8988T (cell line): ENCODE measurements at places on chromosomes 16 and 17.

GRCh38 chr17:39018267-39019134 lies 51.3 kb upstream of the FBXO47 start:
- DNase-seq, result no peak

GRCh38 chr16:12124742-12125141 lies 148.2 kb downstream of the SNX29 start:
- DNase-seq, result no peak

DNA sequence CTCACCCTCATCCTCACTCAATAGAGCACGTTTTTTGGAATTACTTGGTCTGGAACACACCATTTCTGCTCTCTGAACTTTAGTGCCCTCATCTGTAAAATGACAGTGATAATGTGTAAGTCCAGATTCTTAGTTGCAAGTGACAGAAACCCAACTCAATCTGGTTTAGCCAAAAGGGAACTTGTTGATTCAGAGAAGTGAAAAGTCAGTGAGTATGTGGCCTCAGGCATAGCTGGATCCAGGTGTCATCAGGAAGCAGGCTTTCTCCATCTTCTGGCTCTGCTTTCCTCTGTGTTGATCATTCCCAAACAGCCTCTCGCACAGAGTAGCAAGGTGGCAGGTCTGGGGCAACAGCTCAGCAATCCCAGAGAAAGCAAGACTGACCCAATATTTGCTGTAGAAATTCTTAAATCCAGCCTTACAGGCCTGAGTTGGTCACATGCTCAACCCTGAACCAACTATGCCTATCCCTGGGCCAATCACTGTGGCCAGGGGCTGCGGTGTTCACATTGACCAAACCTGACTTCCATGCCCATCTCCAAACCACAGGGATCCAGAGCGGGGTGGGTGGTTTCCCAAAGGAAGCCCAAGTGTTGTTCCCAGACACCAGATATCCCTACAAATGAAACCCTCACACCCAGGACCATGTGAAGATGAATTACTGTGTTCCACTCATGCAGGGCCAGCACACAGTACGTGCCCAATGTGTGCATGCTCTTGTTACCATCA lies 23.3 kb upstream of the ALKBH5 start:
- DNase-seq, result no peak

- no peak for DNase-seq
Observed at GRCh38 chr17:80770881-80771611, 220.6 kb upstream of the CHMP6 start.

- DNase-seq, result no peak
Observed at GRCh38 chr17:78716814-78717393, 65.2 kb downstream of the CYTH1 start.

- DNase-seq, result peak; percentile 29
Observed at GRCh38 chr17:2244545-2245525, 58.8 kb downstream of the SMG6 start.

DNA sequence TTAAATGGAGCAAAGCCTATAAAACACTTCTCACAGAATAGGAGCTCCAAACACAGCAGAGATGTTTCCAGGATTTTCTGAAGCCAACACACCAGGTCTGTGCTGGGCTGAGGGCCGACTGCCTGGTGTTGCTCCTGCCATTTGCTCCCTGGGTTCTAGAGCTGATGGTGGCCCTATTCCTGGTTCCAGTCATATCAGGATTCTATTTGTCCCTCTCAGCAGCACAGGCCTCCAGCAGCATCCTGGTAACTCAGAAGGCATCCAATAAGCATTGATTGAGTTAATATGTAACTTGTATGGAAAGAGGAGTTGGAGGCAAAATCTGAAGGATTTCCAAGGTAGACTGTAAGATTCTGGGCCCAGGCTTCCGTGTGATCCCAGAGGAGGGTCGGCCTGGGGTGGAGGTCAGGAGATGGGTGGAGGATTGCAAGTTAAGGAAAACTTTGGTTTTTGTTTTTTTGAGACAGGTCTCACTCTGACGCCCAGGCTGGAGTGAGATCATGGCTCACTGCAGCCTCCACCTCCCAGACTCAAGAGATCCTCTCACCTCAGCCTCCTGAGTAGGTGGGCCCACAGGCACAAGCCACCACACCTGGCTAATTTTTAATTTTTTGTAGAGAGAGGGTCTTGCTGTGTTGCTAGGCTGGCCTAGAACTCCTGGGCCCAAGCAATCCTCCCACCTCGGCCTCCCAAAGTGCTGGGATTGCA lies 5.7 kb downstream of the NUPR1 start:
- DNase-seq, result no peak

DNA sequence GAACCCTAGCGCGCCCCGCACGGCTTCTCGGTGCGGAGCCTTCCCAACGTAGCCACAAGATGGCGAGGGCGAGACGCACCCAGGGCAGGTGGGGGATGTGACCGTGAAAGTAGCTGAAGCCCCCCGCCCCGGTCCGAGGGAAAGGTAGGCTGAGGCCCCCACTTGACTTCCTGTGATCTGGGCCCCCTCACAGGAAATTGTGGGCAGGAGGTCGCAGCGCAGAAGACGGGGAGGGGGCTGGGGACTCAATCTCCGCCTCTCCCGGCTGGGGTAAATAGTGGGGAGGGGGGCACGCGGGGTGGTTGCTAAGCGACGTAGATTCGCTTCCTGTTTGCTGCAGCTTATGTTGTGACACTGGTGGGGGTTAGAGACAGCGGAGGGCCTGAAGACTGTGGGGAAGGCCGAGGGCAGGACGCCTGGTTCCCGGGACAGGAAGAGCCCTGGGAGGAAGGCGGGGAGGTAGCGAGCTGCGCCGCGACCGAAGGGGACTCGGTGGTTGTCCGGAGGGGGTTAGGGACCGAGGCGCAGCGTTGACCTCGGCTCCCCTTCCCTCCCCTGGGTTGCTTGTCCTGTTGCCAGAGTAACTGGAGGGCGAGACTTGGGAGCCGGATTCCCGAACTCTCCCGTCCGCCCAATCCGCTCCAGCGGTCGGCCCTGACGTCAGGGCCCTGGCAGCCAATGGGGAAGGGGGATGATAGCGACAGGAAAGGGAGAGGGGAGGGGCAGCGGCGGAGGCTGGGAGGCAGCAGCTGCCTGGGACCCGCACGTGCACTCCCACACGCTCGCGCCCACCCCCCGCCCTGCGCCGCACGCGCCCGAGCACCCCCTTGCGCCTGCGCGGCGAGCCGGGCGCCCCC lies 1.2 kb downstream of the KDM6B start:
- DNase-seq, result peak; percentile 78

- no peak for DNase-seq
Observed at GRCh38 chr16:74775255-74775654, 635 bp upstream of the FA2H start.

DNA sequence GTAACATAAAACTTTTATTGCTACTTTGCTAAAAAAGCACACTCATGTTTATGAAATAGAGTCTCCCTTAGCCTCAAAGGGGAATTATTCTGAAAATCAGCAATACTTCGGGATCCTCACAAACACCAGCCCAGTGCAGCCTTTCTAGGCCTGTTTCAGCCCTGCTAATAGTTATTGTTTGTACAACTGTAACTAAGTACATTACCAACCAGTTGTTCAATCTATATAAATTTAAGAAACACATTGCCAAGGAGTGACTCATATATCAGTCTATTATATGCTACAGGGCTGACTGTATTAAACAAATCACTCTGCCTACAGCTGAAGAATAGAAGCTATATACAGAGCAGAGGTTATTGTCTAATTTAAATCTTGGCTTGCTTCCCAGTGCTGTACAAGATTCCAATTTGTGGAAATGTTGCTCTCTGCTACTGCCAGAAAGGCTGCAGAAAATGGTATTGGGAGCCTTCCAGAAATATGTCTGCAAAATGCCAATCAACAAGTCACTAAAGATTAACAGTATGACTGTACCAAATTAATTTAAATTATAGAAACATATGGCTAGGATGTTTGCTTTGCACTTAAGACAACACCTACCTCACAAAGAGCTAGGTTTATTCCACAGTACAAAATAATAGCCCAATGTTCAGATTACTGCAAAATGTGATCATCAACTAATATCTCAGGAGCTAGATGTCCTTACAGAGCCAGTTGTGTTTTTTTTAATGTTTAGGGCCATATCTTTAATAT lies 49.7 kb downstream of the TOX3 start:
- no peak for DNase-seq

- no peak for DNase-seq
Observed at GRCh38 chr16:85126394-85126704, 14.1 kb upstream of the CIBAR2 start.

DNA sequence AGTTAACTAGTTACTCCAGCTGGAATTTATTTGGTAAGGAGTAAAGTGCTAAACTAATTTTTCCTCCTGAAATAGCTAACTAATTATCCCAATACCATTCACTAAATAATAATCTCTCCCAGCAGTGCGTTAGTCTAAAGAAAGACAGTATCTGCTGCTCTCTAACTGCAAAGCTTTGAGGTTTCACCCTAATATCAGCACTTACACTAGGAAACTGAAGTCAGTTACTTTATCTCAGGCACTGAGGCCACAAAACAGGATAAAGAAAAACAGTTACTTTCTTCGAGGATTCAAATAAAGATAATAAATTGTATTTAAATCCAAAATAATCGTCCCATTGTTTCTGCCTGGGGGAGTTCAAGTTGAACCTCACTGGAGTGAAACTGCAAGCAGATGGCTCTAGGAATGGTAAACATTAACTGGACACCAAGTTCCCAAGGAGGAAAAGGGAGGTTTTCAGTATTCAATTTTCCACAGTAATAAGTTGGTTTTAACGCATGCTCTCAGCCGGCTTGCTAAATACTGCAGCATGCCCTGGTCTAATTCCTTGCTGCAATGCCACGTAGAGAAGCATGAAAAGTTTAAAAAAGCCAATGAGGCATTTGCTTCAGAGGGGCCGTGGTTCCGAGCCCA lies 20.0 kb upstream of the FOXJ1 start:
- DNase-seq, result no peak

GRCh38 chr16:85086347-85087291 lies 25.7 kb downstream of the CIBAR2 start:
- peak; percentile 98 for DNase-seq
